Psoas muscle (tissue), 8 donors: ENCODE measurements at places on chromosomes 3 and 15.

DNA sequence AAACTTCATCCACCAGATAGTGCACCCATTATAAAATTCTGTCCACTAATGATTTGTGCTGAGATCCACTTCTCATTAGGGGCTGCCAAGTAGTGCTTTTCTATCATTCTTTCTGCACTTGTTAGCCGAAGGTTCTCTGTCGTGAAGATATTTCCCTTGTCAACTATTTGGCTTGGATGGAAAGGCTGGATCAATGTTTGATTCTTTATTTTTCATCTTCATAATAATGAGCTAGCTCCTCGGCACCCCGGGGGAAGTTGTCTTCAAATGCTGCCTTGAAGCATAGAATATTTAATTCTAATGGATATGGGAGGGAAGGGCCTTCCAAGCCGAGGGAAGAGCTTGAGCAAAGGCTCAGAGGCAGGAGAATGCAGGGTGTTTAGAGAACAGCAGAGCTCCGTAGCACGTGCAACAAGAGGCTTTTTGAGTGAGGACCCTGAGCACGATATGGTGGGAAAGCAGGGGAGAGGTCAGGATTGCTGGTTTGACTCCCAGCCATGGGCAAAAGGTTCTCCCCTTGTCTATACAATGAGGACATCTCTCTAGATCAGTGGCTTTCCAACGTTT is 16.3 kb upstream of the MUC20 start:
- DNase-seq, result no peak

DNA sequence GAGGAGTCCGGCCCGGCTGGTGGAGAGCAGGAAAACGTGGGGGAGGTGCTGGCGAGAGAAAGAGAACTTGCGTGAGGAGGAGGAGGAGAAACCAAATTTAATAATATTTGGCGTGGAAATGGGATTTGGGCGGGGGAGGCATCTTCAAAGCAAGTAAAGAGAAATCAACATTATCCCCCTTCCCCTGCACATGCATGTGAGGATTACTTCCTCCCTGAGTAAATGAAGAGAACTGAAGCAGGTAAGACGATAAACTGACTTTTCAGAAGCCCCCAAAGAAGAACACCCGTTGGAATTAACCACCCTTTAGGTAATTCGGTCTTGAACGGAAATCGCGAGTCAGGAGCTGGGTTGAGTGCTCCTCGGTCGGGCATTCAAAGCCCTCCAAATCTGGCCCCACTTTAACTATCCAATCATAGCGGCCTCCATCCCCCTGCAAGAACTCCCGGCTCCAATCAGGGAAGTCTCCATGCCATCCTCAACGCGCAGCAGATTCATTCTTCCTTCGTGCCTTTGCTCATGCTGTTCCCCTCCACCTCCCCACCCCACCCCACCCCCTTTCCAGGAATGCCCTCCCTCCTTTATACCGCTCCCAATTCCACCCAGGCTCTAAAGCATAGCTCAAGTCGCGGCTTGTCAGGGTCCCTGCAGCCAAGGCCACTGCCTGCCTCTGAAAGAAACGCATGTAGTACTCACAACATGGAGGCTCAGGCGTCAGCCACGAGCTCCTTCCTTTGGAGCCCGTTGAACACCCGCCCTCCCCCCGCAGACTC is 545 bp upstream of the RFX7 start:
- DNase-seq, result peak; percentile 54

- no peak for DNase-seq
These were observed 184.1 kb upstream of the TLE3 start for GRCh38 chr15:70281811-70282307.

DNA sequence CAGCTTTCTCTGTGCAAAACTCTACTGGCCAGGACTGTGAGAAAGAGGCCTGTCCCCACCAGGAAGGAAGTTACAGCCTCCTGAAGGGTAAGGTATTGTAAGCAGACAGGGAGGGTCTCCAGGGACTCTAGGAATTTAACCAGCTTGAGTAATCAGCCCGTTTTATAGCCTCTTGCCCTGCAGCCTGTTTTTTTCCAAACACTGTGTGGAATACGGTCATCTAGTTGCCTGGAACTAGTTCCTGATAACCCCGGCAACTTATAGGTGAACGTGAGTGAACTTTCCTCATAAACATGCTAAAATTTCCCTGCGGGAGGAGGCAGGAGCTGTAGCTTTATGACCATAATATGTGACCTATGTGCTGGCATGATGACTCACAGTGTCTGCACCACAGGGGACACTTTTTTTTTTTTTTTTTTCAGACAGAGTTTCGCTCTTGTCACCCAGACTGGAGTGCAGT is 60.1 kb upstream of the DAZL start:
- no peak for DNase-seq

GRCh38 chr3:188759336-188760005 is 412.3 kb upstream of the TPRG1 start:
- no peak for DNase-seq
